ENCODE measurements at places on chromosomes 3 and 15. TPM values are rescaled to one million over a fixed set of nuclear protein-coding genes. Genes with fewer than 3 reads are reported as not detected.

- DNase-seq, result no peak
Measured at GRCh38 chr15:81026836-81027599, 26.3 kb downstream of the TLNRD1 start.

GRCh38 chr3:33392703-33393125 lies 47.5 kb downstream of the UBP1 start:
- DNase-seq, result no peak

DNA sequence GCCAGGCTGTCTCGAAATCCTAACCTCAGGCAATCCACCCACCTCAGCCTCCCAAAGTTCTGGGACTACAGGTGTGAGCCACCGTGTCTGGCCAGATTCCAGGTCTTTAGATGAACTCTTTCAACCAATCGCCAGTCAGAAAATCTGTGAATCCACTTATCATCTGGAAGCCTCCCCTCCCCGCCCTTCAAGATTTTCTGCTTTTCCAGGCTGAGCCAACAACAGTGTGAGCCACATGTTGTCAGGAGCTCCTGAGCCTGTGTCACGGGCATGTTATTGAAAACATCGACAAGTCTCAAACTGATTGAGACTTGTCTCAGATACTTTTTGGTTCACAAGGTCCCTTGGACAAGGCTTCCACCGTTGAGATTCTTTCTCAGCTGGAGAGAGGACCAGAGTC lies 52.0 kb upstream of the TRPM1 start:
- no peak for DNase-seq

DNA sequence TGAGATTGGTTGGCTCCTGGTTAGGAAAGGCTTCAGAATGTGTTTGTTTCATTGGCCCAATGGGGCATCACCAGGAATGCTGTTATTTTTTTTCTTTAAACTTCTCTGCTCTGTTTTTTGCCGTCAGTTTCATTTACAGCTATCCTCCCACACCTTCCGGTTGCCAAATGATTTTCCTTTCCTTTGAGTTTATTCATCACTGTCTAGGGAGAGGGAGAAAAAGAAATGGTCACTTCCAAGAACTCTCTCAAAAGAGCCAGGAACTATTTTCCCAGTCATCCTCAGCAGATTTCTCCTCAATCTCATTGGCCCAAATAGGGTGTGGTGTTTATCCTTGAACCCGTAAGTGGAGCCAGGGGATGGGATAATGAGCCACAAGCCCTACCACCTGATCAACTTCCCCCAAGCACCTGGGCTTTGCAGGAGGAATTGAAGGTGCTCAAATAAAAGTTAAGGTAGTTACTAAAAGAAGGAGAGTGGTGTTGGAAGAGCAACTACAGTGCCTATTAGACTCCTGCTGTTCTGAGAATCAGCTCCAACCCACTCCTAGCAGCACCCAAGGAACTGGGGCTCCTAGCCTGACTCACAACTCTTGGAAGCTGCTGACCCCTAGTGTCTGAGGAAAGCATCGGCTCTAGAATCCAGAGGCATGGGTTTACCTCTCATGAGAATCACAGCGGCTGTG lies 183.8 kb upstream of the IL12A start:
- peak; percentile 76 for DNase-seq

- no peak for DNase-seq
Measured at GRCh38 chr15:45618813-45619212, 16.0 kb upstream of the SQOR start.

DNA sequence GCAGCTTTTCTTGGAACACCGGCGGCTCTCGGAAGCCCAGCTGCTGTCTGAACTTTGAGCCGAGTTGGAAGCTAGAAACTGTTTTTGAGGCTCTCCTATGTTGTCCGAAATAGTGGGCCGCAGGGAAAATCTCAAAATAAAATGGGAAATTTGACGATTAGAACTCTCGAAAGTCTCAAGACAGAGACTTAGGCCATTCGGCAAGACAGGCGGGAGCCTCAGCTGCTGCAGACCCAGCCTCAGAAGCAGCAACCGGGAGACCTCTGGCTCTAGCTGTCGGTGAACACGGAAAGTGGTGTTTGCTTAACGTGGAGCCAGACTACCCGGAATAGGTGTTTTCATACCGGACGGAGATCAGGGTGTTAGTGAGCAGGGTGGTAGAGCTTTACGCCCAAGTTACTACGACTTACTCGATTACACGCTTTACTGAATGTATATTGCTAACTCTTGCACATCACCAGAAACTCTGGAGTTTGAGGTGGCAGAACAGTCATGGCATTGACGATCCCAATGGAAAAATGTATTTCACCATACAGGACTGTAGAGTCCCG lies 357 bp upstream of the MAN2C1 start:
- DNase-seq, result no peak

GRCh38 chr3:72238010-72238691 lies 453.2 kb upstream of the PROK2 start:
- no peak for DNase-seq

- no peak for DNase-seq
Measured at GRCh38 chr3:55458181-55458790, 28.8 kb downstream of the WNT5A start.

GRCh38 chr3:53164911-53165310 lies 3.9 kb downstream of the PRKCD start:
- DNase-seq, result no peak

Gene DUOXA1
- 0.33 TPM for polyA plus RNA-seq

Gene CFAP100
- 0.40 TPM for polyA plus RNA-seq

Gene GPR27
- polyA plus RNA-seq, result 7.5 TPM

Gene STAC
- 5.3 TPM for polyA plus RNA-seq

Gene NR2E3
- 0.32 TPM for polyA plus RNA-seq

Gene ICE2
- 85.2 TPM for polyA plus RNA-seq

Data from left renal cortex interstitium (tissue), 4 donors.